Regular cardiac myocyte (primary cell): ENCODE measurements at places on chromosomes 1 and 21. TPM values are rescaled to one million over a fixed set of nuclear protein-coding genes. Genes with fewer than 3 reads are reported as not detected.

The SLC6A9 gene
- 2.1 and 4.2 TPM in 2 replicates for total RNA-seq

The S100A2 gene
- 0.85 and 2.5 TPM in 2 replicates for total RNA-seq

The JAM2 gene
- total RNA-seq, result under 0.01 and 2.0 TPM in 2 replicates

The LACTBL1 gene
- total RNA-seq, result not detected in 2 replicates

The COL11A1 gene
- total RNA-seq, result 5.9 and 17.8 TPM in 2 replicates

The HSD3B1 gene
- not detected in 2 replicates for total RNA-seq

The ZNF124 gene
- 41.8 and 69.6 TPM in 2 replicates for total RNA-seq

The GUCA2A gene
- not detected in 2 replicates for total RNA-seq

The TMEM79 gene
- 1.3 and 1.4 TPM in 2 replicates for total RNA-seq

The RHBDL2 gene
- total RNA-seq, result 1.2 and 1.4 TPM in 2 replicates

The MSH4 gene
- total RNA-seq, result 0.38 and 1.4 TPM in 2 replicates

The PLEKHA6 gene
- under 0.01 TPM in 2 replicates for total RNA-seq

The TPM3 gene
- total RNA-seq, result 371 and 963 TPM in 2 replicates

The LPAR3 gene
- total RNA-seq, result 0.19 and 2.0 TPM in 2 replicates
